Stimulated activated CD8-positive, alpha-beta memory T cell treated with anti-CD3 and anti-CD28 coated beads, Interleukin-15, amount 100 ng/mL, for 4 hours (primary cell): ENCODE measurements at places on chromosomes 4 and X.

DNA sequence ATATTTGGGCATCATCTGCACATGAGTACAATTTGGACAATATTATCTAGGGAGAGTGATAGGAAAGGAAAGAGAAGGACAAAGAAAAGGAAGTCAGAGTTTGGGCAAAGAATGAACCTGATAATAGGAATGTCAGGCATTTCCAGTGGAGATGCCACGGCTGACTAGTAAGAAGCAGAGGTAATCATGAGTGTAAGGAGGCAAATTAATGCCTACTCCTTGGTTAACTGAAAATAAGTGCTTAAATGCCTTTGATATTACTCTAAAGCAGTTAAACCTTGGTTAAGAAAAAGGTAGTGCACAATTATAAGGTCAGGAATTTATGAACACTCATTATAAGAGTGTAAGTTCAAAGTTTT lies 99.2 kb upstream of the DDIT4L start:
- DNase-seq, result no peak

DNA sequence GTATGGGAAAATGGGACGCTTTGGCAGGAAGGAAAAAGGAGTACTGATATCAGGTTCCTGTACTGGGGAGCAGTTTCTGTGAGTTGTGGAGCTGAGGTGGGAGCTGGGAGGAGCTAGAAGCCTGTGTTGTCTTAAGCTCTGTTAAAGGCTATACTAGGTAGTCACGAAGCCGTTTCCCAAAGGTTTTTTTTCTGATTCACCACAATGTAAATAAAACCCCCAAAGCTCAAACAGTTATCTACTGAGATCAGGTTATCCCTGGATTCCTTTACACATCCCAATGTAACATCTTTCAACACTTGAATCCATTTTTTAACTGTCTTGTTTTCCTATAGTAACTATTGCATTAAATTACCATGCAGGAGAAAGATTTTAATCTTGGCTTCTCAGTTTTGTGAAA lies 297.4 kb upstream of the SFRP2 start:
- DNase-seq, result no peak

DNA sequence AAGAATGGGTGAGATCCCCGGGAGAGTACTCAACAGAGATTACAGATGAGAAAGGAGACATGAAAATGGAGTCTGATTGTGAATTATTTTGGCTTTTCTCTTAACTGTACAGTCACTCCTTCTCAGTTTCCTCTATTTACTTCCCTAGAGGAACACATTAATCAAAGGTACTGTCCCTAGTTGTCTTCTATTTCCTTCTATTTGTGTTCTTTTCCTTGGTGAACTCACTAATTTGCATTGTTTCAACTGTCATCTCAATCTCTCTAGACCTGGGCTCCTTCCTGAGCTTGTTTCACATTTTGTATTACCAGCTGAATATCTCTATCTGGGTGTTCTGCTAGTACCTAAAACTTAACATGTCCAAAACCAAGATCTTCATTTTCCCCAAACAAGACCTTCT lies 59.8 kb downstream of the ABCB7 start:
- no peak for DNase-seq

- DNase-seq, result no peak
These were observed 100.4 kb downstream of the KLHL8 start for GRCh38 chr4:87120010-87120409.

GRCh38 chr4:187172340-187172761 lies 448.7 kb upstream of the FAT1 start:
- DNase-seq, result no peak

GRCh38 chrX:23374291-23374690 lies 39.6 kb downstream of the PTCHD1 start:
- no peak for DNase-seq

- no peak for DNase-seq
These were observed 325.8 kb upstream of the GALNT7 start for GRCh38 chr4:172842779-172843178.

DNA sequence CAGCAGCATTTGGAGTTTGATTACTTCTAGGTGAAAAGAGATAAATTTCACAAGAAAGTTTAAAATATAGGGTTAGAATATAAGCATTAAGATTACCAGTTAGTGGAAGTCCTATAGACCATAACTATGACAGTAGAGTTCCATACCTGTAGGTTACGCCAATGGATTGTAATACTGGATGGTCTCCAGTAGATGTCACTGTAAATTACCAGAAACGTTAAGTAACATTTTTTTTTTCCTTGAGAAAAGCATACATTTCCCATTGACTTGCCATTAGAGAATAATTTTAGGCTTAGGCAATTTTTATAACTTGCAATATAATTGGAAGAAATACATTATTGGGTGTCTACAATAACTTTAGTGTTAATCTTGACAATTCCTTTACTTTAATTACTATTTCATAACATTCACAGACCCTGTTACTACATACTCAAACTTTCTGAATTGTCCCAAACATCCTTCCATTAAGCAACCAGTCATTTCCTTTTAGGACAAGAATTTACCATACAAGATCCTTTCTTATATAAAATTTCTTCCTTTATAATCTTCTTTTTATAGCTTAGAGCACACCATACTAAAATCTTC lies 304.1 kb upstream of the TECRL start:
- DNase-seq, result no peak

DNA sequence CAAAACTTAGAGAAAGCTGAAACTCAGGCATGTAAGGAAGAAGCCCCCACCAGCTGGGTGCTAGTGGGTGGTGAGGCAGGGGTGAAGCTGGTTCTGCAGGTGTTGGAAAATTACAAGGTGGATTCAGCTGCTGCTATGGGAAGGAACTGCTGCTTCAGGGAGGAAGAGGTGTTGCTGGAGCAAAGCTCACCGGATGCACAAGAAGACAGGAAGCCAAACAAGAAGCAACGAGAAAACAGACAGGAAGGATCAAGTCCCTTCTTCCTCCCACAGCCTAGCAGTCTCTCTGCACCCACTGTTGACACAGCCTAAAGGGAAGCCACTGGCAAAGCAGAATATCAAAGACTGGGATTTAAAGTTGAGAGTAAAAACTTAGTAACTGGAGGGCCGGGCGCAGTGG lies 100.2 kb upstream of the JADE1 start:
- no peak for DNase-seq

DNA sequence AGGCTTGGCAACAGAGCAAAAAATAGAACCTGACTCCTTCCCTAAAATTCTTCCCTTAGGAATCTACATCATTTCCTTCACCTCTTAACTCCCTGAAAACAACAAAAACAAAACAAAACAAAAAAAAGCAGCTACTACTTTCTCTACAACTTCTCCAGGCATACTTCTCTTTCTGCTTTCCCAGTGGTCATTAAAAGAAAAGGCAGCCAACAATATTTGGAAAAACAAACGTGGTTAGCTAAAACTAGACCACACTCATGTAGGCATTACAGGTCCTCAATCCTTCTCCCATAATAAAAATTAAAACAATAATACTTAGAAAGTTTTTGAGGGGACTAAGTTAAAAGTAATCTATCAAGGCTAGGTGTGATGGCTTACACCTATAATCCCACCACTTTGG lies 29.0 kb upstream of the SMIM14 start:
- DNase-seq, result no peak

- no peak for DNase-seq
These were observed 16.6 kb downstream of the CLCN4 start for GRCh38 chrX:10173331-10173900.

DNA sequence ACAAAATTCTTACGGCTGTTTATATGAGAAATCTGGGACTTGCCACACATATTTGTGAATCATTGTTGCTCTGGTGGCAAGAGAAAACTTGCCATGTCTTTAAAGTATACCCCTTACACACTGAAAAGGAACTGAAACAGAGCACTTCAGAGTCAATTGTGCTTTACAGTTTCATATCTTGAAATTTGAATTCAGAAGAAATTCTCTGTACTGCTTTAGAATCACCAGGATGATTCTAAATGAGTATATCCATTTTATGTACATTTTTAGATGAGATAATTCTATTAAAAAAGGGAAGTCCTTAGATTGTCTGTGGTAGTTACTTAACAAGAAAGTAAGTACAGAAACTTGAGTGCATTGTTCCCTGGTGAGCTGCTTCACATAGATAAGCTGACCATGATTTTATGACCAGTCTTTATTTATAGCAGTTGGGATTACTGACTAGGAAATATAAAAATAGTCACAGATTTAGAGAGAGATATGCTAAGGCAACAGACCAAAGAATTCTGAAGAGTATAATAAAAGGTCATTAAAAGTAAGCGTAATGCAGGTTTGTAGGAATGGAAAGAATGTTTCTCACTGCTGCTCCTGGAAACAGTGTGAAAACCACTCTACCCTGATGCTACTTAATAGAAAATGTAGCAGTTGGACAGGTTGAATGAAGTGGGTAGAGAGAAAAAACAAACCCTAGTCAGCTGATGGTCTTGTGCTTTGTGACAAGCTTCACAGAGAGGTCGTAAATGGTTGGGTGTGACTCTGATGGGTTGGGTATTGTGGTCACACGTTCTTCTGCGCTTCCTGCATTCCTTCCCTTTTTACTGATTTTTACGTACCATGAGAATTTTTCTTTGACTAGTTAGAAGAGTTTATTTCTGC lies 41.0 kb downstream of the FNIP2 start:
- no peak for DNase-seq

DNA sequence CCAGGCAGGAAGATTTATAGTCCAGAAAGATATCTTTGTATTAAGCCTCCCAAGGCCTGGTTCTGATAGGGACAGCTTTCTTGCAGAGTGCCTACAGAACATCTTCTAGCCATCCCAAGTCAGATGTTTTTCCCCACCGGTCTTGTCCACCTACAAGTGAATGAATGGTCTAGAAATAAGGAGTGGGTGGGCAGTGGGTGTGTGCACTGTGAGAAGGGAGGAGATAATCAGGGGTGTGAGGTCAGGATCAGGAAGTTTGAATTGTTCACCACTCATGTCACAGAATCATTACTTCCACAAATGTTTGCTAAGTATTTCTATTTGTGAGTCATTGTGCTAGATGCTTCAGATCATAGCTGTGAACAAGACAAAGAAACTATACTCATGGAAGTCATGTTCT lies 332.6 kb downstream of the NKX6-1 start:
- no peak for DNase-seq

DNA sequence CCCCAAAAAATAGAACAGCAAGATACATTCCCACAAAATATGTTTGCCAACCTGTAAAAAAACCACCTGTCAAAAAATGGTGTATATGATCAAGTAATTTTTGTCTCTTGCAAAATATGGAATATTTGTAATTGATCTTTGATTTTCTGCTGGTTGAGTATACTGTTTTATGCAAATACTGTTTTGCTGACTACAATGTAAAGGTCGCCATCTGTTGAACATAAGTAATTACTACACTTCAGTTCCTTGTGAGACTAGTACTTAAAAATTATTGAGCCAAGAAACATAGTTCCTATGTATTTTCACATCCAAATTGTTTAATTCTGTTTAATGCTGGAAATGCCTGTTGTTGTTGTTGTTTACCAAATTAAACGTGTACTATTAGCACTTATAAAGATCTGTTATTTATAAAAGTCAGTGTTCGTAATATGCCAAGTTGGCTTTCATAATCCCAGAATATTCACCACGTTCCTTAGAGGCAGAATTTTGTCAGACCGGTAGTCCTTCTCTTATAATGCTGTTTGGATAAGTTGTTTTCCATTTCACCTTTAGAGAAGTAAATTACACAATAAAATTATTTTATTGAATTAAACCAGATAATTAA lies 144.2 kb downstream of the PDLIM5 start:
- no peak for DNase-seq

DNA sequence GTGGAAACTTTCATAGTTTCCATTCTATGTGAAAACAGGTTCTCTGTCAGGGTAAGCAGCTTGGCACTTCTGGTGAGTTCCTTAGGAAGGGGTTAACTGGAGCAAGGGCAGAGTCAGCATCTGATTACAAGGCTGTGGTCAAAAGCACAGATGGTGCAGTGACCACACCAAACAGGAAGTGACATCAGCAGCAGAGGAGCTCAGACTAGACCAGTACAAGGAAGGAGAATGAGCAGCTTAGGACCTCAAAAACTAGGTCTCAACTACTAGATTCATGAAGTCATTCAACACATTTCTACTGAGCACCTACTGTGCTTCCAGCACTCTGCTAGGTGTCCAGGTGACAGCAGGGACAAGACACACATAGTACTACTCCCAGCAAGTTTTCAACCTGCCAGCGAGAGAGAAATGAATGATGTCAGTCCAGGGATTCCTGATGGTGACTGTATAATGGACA lies 130.2 kb downstream of the AMELX start:
- no peak for DNase-seq

- DNase-seq, result no peak
These were observed 175.3 kb upstream of the RAI2 start for GRCh38 chrX:18036394-18036793.

DNA sequence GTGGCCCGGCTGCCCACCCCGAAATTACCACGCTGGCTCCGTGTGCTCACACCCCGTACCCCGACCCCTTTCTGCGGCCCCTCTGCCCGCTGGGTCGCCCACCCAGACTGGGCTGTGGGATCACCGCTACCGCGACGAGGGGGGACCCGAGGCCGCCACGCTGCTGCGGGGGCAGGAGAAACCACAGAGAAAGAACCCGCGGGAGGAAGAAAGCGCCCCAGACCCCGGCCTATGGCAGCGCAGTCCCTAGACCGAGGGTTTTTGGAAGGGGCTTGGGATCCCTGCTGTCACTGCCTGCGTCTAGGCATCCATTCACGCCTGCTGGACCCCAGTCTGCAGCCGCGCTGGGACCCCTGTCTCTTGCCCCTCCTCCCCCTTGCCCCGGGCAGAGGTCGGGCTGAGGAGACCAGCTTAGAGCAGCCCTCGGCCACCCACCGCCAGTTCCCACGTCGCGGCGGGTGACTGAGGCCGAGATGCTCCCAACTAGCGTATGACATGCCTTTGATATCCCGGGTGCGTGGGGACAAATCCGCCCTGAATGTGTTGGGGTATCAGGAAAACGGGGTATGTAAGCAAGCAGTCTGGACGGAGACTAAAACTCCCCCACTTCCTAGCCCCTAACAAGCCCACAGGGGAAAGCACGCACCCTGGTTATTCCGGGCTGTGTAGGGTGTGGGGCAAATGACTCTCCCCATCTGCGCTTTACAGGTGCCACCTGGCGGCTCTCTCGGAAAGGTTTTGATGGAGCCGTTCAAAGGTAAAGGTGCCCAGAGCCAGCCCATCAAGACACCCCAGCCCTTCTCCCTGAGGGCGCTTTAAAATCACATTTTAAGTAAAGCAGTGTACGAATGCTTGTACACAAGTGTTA lies 862 bp upstream of the INPP4B start:
- DNase-seq, result peak; percentile 54

DNA sequence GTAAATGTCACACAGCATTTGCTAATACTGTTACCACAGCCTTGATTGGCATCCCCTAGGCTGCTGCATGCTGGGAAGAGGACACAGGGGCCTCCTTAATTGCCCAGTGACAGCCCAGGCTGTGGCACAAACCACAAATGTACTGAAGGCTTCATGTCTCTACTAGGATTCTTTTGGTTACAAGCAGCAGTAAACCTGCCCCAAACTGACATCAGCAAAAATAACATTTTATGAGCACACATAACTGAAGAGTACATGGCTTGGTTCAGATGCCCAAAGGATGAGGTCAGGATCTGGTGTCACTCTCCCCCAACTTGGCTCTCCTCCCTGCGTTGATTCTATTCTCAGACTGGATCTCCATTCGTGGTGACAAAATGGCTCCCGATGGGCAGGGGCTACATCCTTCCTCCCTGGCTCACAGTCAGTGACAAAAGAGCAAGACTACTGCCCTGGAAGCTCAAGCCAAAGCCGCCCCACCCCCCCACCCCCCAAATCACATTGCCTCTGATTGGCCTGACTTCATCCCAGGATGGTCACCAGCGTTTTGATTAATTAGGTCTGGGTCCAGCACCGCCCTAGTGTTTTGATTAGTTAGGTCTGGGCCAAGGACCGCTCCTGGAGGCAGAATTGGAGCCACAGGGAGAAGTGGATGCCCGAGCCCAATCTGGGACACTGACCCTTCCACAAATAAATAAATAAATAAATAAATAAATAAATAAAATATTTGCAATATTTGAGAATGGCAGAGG lies 180.5 kb upstream of the RBPJ start:
- no peak for DNase-seq
